ENCODE measurements at places on chromosomes 3 and 15.

GRCh38 chr15:39455471-39455991, 125.3 kb upstream of the THBS1 start:
- no peak for DNase-seq

DNA sequence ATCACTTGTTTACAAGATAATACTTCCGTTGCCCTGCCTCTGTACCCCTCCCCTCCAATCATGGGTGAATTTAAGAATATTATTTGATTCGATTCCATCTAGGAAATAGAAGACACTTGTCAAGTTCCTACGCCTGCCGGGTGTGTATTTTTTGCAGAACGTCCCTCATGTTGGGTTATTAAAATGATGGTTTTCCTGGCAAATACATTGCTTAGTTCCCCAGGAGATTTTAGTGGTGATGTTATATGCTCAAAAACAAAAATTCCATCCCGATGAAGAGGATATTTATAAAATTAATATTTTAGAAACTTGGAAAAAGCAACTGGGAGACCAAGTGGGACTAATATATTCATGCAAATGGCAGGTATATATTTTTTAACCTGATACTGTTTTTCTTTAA, 548.4 kb downstream of the EDEM1 start:
- DNase-seq = no peak

DNA sequence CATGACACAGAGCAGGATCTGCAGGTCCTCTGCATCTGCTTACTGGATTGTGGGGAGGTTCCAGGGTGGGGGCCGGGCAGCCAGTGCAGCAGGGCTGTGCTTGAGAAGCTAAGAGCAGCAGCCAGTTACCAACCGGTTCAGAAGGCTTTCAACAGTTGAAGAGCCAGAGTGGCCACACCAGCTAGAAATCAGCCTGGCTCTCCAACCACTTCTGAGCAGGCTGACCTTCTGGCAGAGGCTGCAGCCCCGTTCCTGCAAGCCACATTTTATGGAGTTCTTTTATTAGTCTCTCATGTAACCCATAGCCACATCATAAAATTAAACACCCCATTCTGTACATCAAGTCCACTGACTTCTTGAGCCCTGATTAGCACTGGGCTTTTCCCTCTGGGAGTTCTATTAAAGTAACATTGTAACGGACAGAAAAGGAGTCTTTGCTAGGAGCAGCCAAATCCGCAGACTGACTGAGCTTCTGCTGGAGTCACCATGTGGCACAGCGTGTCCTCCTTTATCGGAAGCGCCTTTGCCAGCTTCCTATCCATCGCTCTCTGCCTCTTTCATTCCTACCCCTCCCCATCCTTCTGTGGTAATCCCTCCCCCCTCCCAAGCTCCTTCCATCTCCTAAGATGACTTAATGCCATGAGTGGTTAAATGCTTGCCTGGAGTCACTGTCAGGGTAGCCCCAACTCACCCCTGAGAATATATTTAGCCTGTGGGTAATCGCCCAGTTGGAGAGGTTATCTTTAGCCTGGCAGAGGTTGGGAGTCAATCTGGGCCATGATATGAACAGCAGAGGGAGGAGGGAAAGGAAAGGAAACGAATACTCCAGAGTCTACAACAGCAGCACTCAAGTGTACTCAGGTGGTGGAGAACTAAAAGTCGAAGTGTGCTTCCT, 138.5 kb upstream of the HES1 start:
- no peak for DNase-seq

DNA sequence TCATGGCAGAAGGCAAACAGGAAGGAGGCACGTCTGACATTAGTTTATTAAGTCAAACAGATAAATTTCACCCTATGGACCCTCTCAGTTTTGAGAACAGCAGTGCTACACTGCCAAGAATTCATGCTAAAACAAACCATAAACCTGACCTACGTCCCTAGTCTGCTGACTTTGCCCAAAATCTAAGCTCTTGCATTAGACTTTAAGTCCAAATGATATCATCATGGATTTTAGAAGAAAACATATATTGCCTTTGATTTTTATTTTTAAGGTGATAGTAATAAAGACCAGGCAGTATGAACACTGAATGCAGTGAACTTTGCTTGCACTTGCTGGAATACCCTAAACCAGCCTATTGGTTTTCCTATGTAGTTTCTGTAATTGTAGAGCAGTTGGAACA, 79.6 kb upstream of the GADL1 start:
- no peak for DNase-seq

DNA sequence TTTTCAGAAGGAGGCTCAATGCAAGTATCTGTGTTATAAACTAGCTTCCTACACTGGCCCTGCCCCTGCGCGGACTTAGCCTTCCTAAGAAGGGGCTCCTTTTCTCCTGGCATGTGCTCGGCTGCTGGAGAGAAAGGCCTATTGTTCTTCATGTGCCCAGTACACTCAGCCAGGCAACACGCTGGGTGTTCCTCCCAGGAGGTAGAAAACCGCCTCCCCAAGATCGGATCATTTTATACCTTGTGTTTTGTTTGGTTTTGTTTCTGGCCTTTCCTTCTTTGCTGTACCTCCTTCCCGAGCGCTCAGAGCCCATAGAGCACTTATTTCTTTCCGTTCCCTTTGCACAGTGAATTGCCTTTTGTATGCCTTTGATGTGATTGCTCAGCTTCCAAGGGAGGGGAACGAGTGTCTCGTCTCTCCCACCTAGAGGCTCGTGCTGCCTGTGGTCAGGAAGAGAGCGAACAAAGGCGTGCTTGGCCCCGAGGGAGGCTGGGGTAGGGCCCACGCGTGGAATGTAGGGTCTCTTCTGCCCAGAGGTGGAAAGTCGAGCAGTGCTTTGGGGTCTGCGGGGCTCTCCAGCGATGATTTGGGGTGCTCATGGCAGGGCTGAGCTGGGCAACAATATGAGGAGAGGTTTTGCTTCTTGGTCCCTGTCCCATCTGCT, 30.0 kb downstream of the CCNL1 start:
- peak; percentile 70 for DNase-seq

- peak; percentile 60 for DNase-seq
These were observed 877 bp downstream of the NIT2 start for GRCh38 chr3:100335434-100335833.

- no peak for DNase-seq
These were observed 151.1 kb upstream of the PRR20G start for GRCh38 chr3:127438951-127439350.

- no peak for DNase-seq
These were observed 63.6 kb downstream of the KBTBD12 start for GRCh38 chr3:127978636-127979035.

DNA sequence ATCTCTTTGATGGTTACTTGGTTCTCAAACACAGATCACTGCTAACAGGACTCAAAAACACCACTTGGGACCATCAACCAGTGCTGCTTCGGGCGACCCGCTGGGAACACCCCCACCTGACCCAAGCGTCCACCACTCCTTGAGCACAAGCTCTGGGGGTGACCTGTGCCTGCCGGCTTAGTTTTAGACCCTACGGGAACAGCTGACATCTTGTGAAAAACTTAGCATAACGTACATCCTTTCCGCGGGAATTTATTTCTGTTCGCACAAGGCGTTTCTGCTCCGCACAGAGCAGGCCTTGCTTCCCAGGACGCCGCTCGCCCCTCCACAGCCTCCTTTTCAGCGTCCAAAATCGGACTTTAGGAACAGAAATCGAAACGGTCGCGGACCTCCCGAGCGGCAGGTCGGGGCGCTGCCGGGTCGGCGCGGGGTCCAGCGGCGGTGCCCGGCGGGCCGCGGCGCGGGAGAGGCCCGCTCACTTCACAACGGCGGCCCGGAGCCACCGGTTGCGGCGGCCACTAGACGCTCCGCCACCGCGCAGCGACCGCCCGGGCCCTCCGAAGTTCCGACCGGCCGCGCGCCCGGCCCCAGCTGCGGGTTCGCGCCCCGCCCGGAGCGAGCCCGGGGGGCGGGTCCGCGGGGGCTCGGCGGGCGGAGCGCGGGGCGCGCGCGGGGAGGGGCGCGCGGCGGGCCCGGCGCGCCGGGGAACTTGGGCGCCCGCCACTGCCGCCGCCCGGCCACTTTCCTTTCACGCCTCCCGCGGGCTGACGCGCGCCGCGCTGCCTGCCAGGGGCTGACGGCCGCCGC, 959 bp downstream of the SFMBT1 start:
- peak; percentile 50 for DNase-seq

DNA sequence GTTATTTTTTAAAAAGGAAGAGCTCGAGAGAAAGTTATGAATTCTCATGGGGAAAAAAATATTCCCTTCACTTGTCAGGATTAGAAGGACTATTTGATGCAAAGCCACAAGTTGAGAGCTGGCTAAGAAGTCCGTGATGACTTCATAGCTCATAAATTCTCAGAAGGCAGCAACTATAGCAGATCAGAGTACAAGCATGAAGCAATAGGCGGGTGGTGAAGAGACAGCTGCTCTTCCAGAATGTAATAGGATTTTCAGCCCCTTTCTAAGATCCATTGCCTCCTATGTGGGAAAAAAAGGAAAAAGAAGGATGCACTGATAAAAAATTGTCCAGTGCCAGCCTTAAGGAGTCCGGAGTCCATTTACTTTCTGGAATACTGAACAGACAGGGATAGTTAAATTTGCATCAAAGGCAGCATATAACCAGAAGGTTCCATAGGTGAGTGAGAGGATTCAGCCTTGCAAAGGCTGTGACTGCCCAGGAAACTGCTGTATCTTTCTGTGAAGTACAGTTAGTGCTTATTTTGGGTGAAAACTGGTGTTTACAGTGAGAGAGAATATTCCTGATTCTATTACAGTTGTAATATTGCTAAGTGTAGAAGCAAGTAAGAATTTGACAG, 929.5 kb upstream of the ALCAM start:
- peak; percentile 14 for DNase-seq

DNA sequence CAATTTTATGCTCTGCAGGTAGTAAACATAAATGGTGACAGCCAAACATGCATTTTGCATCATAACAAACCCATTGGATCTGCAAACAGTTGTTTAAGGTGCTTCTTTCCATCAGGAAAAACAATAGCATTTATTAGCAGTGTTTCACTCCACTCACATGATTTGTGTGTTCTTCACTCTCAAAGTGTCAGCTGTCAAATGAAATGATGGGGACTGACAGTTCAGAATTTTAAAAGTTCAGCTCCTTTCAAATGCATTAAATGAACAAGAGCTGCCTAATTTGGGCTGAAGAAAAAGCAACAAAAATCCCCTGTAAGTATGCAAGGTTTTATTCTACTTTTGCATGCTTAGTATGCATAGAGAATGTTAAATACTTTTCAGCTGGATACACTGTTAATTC, 145.2 kb upstream of the CDIN1 start:
- DNase-seq = no peak

DNA sequence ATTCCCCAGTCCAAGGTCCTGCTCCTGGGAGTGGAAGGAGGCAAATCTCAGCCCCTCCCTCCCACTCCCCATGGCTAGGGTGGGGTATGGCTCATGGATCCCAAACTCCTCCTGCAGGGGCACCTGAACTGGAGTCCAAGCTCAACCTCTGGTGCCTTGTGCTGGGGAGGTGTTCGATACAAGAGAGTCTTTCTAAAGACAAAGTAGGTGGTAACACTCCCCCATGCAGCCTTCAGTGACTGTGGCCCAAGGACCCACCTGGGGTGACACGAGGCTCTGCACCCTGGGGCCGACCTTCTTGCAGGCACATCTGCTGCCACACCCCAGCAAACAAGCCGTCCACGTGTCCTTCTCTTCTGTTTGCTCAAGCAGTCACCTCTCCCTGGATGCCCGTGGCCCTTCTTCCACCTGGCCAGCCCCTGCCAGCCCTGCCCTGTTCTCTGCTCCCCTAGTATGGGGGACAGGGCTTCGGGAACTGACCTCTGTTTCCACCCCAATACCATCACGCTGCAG, 36.7 kb upstream of the SLC6A11 start:
- no peak for DNase-seq

DNA sequence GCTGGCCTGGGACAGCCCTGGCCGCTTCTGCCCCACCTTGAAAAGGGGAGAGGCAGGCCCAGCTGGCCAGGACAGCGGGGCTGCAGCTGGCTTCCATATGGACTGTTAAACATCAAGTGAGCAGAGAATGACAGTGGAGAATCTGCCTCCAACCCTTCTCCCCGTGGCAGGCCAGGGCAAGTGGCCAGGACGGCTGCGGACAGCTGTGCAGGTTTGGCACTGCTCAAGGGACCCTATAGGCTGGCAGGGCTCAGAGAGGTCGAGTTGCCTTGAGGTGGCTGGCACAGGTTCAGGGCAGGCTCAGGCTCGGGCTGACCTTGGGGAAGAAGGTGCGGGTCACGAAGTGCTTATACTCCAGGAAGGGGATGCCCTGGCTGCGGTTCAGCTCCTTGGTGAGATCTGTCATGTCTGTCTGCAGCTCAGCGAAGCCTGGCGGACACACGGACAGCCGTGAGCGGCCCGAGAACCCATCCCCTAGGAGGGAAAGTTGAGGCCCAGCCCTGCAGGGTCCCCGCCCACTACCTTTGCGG, 24.3 kb downstream of the H1-8 start:
- no peak for DNase-seq

DNA sequence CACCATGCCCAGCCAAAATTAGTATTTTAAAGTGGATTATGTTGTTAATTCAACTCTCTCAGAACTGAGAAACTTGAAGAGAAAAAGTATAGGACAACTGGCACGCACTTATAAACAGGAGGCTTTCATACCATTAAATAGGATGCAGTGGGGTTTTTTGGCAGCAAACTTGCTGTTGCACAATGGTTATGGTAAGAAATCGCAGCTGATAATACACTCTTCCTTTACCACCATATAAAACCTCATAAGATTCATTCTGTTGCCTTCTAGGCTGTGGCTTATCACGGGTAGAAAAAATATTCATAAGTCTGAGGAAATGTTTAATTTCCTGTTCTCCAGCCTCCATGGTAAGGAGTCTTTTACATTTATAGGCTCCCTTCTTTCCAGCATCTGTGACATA, 95.3 kb downstream of the TMCO5A start:
- DNase-seq = no peak

DNA sequence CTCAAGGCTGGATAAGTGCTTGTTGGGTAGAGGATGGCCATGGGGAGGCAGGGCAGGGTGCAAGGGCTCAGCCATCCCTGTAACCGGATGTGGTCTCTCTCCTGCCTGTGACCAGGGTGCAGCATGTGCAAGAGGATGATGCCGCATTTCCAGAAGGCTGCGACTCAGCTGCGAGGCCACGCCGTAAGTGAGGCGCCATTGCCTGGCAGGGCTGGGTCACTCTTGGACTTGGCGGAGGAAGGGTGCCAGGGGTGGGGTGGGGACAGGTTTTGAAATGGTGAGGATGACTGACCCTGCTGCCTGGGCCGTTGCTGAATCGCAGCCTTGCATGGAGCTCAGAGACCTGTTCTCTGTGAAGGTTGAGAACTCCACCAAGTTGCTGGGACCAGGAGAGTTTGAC, 49.3 kb downstream of the PDIA5 start:
- DNase-seq = no peak

GRCh38 chr3:923161-923910, 169.5 kb upstream of the CNTN6 start:
- no peak for DNase-seq

DNA sequence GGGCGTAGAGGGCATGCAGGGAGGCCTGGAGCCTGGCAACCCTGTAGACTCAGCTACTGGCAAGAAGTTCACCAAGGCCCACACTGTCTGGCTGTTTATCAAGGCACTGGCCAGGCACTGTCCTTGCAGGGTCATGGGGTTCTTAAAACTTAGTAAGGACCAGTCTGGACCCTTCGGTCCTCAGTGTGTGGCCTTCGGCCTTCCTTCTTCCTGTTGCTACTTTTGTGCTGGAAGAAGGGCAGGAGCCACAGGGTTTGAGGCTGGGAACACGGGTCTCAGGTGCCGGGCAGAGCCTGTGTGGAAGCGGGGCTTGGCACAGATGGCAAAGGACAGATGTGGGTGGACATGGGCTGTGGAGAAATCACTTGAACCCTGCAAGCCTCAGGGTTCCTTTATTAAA, 76.6 kb downstream of the SNRK start:
- no peak for DNase-seq

- no peak for DNase-seq
These were observed 55.9 kb upstream of the SLC6A1 start for GRCh38 chr3:10936686-10937085.

- no peak for DNase-seq
These were observed 4.5 kb downstream of the FAM131A start for GRCh38 chr3:184341925-184342324.
